ENCODE measurements at places on chromosomes 2 and 18. TPM values are rescaled to one million over a fixed set of nuclear protein-coding genes. Genes with fewer than 3 reads are reported as not detected.
A peak's percentile ranks its signal among the peaks of the same experiment; 100 is the strongest.

DNA sequence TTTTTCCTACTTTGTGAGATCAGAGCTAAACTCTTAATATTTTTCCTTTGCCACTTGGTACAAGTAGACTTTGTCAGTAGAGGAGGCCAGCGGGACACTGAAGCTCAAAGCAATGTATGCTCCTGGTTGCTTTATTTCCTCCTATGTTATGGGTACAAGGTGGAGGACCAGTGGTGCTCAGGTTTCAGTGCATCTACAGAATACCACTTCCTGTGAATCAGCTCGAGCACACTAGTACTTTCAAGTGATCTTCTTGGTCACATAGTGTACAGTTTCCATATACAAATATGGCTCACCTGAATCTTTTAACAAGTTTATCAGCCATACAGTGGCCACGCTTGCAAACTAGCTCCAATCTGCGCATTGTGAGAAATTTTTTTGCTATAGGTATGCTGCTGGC is 1674.8 kb upstream of the TMEFF2 start:
- peak; percentile 13 for DNase-seq

DNA sequence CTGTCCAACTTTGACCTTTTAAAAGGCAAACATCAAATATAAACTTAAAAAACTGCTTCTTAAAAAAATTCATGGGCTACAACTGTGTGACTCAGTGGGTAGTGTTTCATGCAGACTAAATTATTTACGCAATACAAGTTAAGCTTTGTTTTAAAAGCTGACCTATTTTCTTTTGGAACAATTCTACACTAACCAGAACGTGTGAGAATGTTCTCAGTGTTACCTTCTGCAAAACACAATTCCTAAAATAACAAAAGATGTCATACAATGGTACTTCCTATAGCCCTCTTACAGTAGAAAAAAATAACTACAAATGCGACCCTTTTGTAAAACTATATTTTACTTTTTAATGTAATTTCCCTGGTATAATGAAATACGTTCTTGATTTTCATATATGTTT is 793.8 kb upstream of the FSHR start:
- no peak for DNase-seq

- no peak for DNase-seq
These were observed 68.5 kb upstream of the FAM117B start for GRCh38 chr2:202566286-202566685.

GRCh38 chr2:215436705-215437565 is 1.1 kb upstream of the FN1 start:
- DNase-seq, result peak; percentile 17

- DNase-seq, result no peak
These were observed 39.3 kb downstream of the RTN4 start for GRCh38 chr2:55010915-55011314.

DNA sequence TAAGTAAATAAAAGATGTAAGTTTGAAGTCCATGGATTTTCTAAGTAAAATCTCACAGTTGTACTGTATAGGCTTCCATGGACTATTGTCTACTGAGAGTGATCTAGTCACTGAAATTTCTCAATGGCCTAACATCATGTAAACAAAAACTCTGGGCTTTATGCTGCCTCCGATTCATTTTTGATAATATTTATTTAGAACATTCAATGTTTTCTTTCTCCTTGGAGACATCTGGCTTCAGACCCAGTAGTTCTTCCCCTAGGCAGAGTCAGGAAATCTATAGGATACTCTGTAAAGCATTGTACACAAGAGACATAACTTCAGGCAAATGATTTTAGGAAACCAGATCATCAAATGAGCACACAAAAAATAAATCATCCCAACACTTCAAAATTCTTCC is 1208.6 kb upstream of the ZEB2 start:
- DNase-seq, result no peak

DNA sequence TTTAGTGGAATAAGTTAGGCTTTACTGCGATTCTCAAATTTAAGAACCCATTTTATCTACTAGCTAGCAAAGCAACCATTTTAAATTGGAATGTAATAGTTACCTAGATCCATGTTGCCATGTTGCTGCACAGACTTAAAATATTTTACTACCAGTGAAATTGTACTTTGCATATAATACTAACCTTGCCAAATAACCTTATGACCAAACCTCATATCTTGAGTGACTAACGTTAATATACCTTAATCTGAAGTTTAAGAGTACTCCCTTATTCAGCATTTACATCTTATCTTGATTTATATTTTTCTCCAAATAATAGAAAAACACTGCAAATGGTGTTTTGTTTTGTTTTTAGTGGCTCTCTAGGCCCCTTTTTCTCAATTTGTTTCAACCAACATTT is 50.3 kb upstream of the NAB1 start:
- no peak for DNase-seq

Gene CYRIA
- total RNA-seq, result not detected

Gene BCL11A
- total RNA-seq, result 3.1 TPM

Data from PC-3 (cell line).